Activated CD8-positive, alpha-beta T cell treated with anti-CD3 and anti-CD28 coated beads, Interleukin-2, amount 10 ng/mL, durations not matched to agents 7 days and 5 days (primary cell): ENCODE measurements at places on chromosomes 2 and 18.

DNA sequence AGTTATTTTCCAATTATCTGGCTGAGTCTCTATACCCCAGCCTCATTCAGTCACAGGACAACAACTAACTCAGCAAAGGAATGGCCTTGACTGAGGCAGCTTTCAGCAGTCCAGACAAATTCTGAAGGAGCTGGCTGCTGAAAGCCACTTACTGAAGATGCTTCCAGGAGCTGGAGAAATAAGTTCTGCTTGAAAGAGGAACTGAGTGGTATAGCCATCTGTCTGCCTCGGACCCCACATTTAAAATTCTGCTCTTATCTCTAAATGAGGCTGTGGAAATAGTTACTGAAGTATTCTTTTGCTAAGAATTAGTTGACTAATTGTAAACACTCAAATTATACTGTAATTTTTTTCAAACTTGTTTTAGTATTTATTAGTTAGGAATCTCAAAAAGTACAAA, 9.1 kb upstream of the GPD2 start:
- no peak for DNase-seq

GRCh38 chr2:23567161-23567756, 182.3 kb downstream of the KLHL29 start:
- DNase-seq = no peak

DNA sequence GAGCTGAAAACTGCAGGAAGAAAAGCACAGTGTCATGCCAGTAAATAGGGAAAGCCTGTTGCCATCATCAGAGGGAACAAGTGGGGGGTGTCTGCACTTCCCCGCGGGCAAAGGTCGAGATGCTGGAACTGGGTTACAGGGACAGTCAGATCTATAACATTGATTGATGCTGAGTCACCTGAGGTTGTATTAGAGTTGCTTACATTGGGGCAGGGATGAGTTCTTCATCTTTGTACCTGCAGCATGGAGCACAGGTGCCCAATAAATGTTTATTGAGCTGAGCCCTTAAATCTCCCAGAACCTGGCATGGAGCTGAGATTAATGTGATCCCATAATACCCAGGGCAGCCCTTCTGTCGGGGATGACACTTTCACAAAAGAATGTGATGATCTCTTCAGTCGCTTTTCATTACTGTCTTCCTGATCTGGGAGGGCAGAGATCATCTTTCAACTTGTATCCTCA, 5.9 kb upstream of the RNF152 start:
- no peak for DNase-seq

DNA sequence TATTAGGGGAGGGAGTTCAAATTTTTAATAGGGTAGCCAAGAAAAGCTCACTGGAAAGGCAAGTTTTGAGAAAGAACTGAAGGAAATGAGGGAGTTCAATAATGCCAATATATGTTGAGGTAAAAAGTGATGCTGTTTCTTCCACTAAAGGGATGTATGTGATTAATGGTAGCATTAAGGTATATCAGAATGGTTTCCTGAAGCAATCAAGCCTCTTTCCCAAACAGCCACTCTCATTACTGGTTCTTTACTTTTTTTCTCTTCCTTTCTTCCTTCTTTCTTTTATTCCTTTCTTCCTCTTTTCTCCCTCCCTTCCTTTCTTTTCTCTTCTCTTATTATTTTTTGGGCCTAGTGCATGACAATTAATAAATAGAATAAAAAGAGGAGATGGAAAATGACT, 433.5 kb downstream of the SATB2 start:
- DNase-seq = no peak

DNA sequence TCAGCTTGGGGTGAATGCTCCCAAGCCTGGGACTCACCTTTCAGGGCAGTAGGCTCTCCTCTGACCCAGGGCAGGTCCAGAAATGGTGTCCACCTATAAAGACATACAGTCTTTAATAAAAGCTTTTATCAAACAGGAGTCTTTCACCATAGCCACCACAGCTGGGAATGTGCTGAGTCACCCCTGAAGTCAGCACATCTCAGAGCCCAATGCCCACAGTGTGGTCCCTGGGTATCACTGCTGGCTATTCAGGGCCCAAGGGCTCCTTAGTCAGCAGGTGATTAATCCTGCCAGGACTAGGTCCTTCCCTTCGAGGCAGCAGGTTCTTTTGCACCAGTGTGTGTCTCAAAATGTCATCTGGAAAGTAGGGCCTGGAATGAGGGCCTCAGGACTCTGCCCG, 181.9 kb downstream of the MEMO1 start:
- DNase-seq = no peak

DNA sequence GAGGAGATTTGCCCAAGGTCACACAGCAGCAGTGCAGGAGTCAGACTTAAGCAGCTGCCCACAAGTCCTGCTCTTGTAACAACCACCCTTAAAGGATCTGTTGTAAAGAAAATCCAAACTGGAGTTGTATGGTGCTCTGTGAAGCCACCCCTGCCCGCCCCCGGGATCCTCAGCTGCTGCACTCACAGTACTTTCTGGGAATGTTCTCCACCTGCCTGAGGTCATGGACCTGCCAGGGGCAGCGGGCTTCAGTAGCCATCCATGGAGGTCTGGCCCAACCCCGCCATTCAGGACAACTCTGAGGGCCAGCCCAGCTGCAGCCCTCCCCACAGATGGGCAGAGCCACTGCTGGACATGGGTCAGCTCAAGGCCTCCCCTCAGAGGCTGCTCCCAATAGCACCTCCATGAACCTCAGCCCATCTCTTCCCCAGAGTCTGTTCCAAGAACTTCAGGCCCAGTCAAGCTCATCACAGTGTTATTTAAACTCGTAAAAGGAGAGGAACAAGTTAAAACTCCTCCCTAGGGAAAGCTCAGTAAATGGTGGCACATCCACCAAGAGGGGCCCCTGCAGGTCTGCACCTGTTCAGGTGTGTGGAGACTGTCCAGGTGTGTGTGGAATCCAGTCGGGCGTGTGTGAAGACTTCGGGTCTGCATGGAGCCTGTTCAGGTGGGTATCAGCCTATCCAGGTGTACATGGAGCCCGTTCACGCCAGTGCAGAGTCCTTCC, 39.4 kb upstream of the GPC1 start:
- no peak for DNase-seq

GRCh38 chr2:54054271-54054670, 61.1 kb upstream of the ACYP2 start:
- DNase-seq = no peak

- DNase-seq = no peak
These were observed 143.6 kb downstream of the SPHKAP start for GRCh38 chr2:228037915-228038314.

DNA sequence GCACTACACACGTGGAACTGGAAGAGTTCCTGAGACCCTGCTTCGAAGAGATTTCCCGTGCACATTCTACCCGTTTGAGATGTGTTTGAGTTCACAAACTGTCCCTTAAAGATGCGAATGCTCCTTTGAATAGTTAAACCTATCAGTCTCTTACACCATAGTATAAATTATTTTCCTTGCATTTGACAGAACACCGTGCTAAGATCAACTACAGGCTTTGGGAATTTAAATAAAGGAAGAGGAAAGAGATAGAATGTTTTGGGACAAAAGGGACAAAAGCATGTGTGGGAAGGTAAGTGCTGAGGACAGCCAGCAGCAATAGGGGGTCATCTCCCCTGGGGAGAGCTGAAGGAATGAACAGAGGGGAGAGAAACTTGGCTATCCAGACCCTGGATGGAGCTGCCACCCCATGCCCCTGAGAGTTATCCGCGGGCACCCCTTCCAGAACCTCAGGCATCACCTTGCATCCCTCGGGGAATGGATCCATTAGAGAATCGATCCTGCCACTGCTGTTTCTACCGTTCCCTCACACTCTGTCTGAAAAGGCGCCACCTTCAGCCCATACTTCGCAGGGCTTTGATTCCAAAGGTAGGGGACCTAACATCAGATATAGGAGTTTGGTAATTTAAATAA, 888 bp upstream of the ADCY3 start:
- DNase-seq = peak; percentile 45

DNA sequence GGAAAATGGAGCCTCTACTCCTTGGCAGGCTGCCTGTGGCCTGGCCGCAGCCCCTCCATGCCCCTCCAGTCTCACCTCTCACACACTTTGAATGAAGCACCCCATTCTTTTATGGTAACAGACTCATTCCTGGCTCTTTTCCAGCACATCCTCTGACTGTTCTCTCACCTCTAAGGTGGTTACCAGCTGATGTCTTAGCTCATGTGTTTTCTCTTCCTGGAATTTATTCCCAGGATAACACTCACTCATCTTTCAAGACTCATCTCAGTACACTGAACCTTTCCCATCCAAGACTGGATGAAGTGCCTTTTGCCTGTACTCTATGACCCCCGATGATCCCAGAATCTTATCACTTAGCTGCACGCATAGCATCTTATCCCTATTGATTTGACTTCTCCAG, 50.6 kb downstream of the SLC9A4 start:
- DNase-seq = no peak

- no peak for DNase-seq
These were observed 90.2 kb upstream of the SLC25A52 start for GRCh38 chr18:31850844-31851243.

DNA sequence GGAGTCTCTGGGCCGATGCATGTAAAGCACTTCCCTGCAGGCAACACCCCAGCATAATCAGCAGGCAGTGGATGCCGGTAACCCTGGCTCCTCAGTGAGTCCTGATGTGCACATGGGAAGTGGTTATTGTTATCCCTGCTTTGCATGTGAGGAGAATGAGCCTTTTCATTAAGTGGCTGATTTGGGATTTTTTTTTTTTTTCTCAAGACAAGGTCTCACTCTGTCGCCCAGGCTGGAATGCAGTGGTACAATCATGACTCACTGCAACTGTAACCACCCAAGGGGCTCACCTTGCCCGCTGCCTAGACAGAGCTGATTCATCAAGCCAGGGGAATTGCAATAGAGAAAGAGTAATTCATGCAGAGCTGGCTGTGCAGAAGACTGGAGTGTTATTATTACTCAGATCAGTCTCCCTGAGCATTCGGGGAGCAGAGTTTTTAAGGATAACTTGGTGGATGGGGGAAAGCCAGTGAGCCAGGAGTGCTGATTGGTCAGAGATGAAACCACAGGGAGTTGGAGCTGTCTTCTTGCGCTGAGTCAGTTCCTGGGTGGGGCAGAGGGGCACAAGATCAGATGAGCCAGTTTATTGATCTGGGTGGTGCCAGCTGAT, 95.4 kb downstream of the SOCS6 start:
- DNase-seq = no peak

- no peak for DNase-seq
These were observed 123.6 kb upstream of the EFEMP1 start for GRCh38 chr2:56047136-56047535.

DNA sequence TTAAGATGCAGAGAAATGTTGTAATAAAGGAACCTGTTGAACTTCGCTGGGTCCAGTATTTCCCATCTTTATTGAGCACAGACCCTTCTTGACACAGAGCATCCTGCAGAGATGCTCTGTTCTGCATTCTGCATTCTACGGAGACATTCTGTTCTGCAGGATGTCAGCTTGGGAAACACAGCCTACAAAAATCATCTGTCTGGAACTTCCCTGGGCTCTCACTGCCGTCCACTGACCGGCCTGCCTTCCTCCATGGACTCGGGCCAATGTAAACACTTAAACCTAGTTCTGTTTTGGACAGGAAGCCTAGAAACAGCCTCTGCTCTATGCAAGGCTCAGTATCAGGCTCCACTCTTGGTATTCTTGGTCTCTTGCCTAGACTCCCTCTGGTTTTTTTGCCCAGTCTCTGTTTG, 90.0 kb upstream of the PPP1CB start:
- DNase-seq = no peak

DNA sequence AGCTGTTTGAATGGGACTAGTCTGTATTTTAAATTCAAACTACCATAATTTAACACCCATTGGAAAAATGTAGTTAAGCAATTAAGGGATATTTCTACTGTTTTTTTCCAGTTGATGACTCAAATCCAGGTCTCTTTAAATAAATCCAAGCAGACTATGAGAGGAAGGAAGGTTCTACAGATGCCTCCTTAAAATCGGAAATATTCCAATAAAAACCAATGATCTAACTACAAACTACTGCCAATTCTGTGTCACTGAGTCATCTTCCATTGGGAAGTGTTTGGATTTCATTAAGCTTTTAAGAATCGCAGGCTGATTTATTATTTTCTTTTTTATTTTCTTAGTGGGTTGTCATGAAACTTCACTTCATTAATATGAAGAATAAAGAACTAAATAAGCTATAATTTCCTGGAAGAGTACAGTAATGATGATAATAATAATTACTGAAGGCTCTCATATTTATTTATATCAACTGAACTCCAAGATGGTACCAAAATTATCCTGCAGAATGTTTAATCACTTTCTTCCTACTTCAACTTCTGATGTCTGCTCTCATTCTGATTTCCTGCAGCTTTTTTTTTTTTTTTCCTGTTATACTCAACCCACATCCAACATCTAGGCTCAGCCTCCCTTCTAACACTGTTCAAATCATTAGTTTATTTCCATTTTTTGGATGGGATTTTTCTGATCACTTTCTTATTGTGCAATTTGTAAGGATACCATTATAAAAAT, 166.3 kb upstream of the FN1 start:
- no peak for DNase-seq

DNA sequence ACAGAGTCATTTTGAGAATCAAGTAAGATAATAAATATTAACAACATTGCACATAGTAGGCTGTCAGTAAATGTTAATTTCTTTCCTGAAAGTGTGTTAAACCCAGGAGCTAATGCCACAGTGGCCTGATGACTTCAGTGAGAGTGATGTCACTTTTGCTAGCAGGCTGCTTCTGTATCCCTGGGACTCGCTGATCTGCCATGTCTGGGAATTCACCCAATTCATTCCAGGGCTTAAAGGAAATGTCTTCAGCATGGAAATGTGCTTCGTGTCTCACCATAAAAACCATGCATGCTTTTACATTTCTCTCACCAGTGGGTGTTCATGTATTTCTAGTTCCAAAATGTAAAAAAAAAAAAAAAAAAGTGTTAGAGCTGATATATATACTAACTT, 56.8 kb upstream of the MAPRE3 start:
- DNase-seq = no peak

GRCh38 chr18:2914185-2914880, 67.5 kb downstream of the EMILIN2 start:
- DNase-seq = no peak

DNA sequence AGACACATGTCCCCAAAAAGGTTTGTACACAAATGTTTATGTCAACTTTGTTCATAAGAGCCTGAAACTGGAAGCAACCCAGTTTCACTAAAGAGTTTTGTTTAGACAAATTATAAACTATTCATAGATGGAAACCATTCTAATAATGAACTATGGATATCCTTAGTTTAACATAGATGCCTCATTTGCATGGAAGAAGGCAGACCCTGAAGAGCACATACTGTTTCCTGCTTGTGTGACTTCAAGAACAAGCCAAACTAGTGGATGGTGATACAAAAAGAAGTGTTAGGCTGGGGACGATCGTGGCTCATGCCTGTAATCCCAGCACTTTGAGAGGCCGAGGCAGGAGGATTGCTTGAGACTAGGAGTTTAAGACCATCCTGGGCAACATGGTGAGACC, 48.1 kb downstream of the ACOXL start:
- DNase-seq = no peak

DNA sequence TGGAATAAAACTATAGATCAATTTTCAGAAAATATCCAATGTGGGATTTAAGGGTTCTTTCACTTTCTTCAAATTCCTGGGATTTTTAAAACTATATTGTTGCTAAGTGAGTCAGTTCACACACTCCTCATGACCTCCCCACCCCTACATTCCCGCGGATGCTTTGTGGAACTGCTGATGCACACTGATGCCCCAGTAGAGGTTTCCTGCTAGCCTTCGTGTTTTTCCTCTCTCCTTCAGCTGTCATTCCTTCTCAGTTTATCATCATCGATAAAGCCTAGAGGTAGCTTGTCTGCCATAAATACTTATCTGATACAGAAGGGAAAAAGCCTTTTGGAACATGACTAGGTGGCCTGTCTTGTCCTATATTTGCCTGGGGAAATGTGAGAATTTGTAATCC, 67.4 kb upstream of the GALNT5 start:
- DNase-seq = no peak
